ENCODE measurements at places on chromosomes 2 and 18. TPM values are rescaled to one million over a fixed set of nuclear protein-coding genes. Genes with fewer than 3 reads are reported as not detected.

DNA sequence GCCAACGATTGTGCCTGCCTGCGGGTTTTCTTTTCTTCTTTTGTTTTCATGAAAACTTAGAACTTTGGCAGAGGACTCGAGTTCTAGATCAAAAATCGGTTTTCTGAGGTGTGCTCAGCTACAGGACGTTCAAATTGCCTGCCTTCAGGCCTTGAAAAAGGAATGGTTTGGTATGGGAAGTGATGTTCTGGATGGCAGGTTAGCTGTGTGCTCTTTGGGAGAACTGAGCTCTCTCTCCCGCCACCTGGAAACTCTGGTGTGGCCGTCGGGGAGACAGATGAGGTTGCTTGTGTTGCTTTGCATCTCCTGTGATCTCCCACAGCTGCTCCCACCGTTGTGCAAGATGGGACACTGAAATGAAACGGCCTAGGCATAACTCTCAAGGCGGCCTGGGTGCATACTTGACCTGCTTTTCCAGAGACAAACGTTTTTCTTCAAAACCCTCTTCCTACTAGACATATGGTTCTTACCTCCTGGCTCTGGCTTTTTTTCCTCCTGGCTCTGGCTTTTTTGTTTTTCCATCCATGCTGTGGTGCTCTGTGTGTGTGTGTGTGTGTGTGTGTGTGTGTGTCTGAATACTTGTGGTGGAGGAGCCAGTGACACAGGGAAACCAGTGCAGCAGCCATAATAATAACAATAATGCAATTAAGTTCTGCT, 2.0 kb downstream of the FMNL2 start:
- DNase-seq: no peak
- no peaks in the 10 kb centered on the region for H3K36me3 ChIP-seq
- H3K27ac ChIP-seq: peak overlapping the region; percentile 97
- H3K27me3 ChIP-seq: no peaks in the 10 kb centered on the region
- H3K4me1 ChIP-seq: peaks cover 44% of the 10 kb centered on the region

- no peak overlapping the region for H3K27ac ChIP-seq
- no peaks in the 10 kb centered on the region for H3K4me1 ChIP-seq
- H3K27me3 ChIP-seq: no peaks in the 10 kb centered on the region
- H3K36me3 ChIP-seq: peaks cover 4% of the 10 kb centered on the region
- no peak for DNase-seq
- no peak overlapping the region for H3K4me3 ChIP-seq
Observed at GRCh38 chr18:24459772-24460171, 665 bp upstream of the HRH4 start.

- H3K4me1 ChIP-seq: no peaks in the 10 kb centered on the region
- no peak overlapping the region for H3K27ac ChIP-seq
- no peak for DNase-seq
- H3K36me3 ChIP-seq: no peaks in the 10 kb centered on the region
- H3K4me3 ChIP-seq: no peak overlapping the region
Observed at GRCh38 chr2:227608561-227609338, 5.9 kb downstream of the SCYGR3 start.

GRCh38 chr2:14903709-14904374, 271.3 kb downstream of the LRATD1 start:
- H3K36me3 ChIP-seq: no peaks in the 10 kb centered on the region
- no peaks in the 10 kb centered on the region for H3K27me3 ChIP-seq
- no peak overlapping the region for H3K27ac ChIP-seq
- no peaks in the 10 kb centered on the region for H3K4me1 ChIP-seq
- DNase-seq: no peak
- no peak overlapping the region for H3K4me3 ChIP-seq

DNA sequence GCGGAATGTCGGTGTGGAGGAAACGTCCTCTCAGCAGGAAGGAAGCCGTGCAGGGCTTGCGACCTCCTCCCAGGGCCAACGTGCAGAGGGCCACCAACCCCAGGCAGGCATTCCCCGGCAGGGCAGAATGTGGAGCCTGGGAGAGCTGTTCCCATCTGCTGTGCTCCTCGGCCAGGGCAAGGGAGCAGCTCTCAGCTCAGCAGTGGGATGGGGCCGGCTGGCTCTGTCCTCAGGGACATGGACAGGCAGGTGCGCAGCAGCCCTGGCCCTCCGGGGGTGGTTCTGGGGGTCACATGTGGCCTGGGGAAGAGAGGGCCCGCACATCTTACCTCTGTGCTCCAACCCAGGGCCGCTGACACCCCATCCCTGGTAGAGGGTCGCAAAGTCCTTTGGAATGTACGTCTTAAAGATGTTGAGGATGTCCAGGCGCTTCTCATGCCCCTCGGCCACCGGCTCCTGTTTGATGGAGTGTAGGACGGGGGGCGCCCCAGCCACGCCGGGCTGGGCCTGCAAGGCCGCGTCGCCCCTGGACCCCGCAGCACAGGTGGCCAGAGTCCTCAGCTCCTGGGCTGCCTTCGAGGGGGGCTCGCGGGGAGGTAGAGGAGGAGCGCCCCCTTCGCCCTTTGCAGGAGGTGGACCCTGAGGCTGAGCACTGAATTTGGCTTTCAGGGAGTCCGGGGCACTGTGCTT, 116.4 kb downstream of the ZNF516 start:
- no peaks in the 10 kb centered on the region for H3K27me3 ChIP-seq
- peaks cover 8% of the 10 kb centered on the region for H3K4me1 ChIP-seq
- no peak overlapping the region for H3K4me3 ChIP-seq

- no peaks in the 10 kb centered on the region for H3K4me1 ChIP-seq
- H3K27ac ChIP-seq: no peak overlapping the region
- no peaks in the 10 kb centered on the region for H3K27me3 ChIP-seq
- H3K36me3 ChIP-seq: peaks cover 12% of the 10 kb centered on the region
- no peak for DNase-seq
- H3K4me3 ChIP-seq: no peak overlapping the region
Observed at GRCh38 chr2:72949045-72949444, 31.7 kb downstream of the EMX1 start.

- H3K36me3 ChIP-seq: peaks cover 36% of the 10 kb centered on the region
- DNase-seq: no peak
Observed at GRCh38 chr2:101893681-101894381, 97.9 kb upstream of the IL1R2 start.

DNA sequence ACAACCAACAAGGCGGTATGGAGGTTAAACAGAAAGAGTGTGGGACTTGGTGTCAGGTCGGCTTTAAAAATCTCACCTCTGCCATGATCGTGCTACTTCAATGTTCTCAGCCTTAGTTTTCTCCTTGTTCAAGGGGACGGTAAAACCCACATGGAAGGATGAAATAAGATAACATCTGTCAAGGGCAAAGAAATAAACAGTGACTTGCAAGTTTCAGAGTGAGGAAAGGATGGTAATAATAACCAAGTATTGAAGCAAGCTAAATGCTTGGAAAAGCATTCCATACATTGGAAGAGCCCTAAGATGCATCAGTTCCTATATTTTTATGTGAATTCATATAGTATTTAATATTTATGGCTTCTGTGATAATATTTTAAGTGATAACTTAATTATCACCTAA, 29.8 kb upstream of the LMAN1 start:
- peaks cover 17% of the 10 kb centered on the region for H3K27me3 ChIP-seq
- no peaks in the 10 kb centered on the region for H3K36me3 ChIP-seq
- no peak for DNase-seq
- peaks cover 3% of the 10 kb centered on the region for H3K4me1 ChIP-seq
- no peak overlapping the region for H3K4me3 ChIP-seq

GRCh38 chr2:216064014-216064630, 17.5 kb downstream of the PECR start:
- no peak overlapping the region for H3K4me3 ChIP-seq
- H3K4me1 ChIP-seq: peaks cover 4% of the 10 kb centered on the region
- H3K27ac ChIP-seq: no peak overlapping the region
- no peaks in the 10 kb centered on the region for H3K27me3 ChIP-seq
- no peaks in the 10 kb centered on the region for H3K36me3 ChIP-seq
- no peak for DNase-seq

DNA sequence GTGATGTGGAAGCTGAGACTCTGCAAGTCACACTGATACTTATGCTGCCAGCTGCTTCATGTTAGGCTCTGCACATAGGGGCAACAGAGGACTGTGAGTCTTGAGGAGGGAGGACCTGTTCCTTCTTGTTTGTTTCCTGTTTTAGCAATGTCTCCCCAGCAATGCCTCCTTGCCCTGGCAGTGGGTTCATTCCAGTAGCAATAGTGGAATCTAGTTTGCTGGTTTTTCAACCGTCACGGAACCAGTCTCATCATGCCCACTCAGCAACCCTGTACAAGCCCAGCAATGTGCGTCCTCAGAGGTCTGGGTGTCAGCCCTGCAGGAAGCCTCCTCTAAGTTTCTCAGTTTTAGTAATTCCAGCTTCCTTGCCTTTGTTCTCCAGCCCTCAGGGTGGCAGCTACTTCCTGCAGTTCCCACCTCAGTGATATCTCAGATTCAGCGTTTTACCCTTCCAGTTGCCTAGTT, 20.5 kb upstream of the ITGB6 start:
- no peak for DNase-seq
- H3K4me3 ChIP-seq: no peak overlapping the region
- H3K36me3 ChIP-seq: peaks cover 3% of the 10 kb centered on the region

DNA sequence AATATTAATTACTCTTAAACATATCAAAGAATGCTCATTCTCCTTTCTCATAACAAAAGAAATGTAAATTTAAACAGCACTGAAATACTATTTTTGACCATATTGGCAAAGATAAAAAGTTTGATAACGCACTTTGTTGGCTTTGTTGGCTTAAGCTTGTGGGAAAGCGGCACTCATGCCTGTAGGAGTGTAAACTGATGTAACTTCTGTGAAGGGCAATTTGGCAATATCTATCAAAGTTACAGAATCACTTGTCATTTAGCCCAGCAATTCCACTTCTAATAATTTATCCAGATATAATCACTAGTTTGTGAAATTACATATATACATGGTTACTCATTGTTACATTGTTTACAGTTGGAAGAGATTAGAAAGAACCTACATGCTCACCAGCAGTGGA, 311.8 kb upstream of the STON1 start:
- no peaks in the 10 kb centered on the region for H3K4me1 ChIP-seq
- no peak overlapping the region for H3K4me3 ChIP-seq
- DNase-seq: no peak

- no peaks in the 10 kb centered on the region for H3K36me3 ChIP-seq
- no peak overlapping the region for H3K27ac ChIP-seq
- H3K27me3 ChIP-seq: no peaks in the 10 kb centered on the region
- H3K4me1 ChIP-seq: peaks cover 11% of the 10 kb centered on the region
Observed at GRCh38 chr18:11289248-11289647, 139.9 kb upstream of the PIEZO2 start.

GRCh38 chr2:45688479-45689298, 37.2 kb downstream of the PRKCE start:
- H3K4me3 ChIP-seq: no peak overlapping the region
- no peak overlapping the region for H3K27ac ChIP-seq
- no peak for DNase-seq
- H3K27me3 ChIP-seq: no peaks in the 10 kb centered on the region

DNA sequence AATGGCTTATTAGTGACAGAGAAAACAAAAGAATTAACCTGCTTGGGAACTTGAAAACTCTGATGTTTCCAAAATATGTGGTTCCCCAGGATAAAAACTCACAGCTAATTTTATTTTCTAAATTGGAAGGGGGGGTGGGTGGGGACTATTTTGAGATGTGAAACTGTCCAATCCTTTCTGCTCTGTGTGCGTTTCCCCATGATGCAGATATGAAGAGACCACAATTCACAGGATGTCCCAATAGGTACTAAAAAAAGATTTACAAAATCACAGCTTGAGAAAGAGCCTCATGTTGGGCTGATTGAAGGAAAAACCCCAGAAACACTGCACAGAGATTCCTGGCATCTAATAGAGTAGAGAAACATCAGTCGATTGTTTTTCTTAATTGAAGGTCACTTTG, 273.2 kb downstream of the ARHGAP15 start:
- no peak overlapping the region for H3K4me3 ChIP-seq
- DNase-seq: no peak
- H3K36me3 ChIP-seq: no peaks in the 10 kb centered on the region
- H3K4me1 ChIP-seq: peaks cover 16% of the 10 kb centered on the region
- no peak overlapping the region for H3K27ac ChIP-seq
- no peaks in the 10 kb centered on the region for H3K27me3 ChIP-seq

DNA sequence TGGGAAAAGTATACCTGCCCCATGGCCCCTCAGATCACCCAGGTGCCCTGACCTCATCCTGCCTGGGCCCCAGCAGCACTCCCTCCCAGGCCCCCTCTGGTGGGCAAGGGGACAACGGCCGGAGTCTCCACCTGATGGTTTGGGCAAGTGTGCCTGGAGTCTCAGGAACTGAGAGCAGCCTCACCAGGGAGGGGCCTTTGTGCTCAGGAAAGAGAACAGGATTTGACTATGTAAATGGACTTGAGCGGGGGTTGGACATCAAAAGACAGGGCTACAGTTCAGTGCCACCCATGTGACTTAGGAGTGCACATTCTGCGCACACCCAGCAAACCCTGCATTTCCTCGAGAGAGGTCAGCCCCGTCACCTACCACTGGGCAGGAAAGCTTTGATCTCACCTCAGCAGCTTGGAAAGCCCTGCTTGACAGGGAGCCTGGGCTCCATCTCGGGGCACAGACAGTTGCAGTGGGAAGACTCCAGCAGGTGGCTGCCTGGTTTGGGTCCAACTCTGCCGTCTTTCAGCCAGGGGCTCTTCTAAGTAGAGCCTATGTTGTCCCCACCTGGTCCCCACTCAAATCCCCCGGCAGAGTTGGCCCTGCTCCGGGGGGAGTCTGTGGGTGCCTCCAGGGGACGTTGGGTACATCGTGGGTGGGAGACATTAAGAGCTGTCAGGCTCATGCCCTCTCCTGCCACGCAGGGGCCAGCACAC, 3.3 kb downstream of the INPP5D start:
- H3K27me3 ChIP-seq: peaks cover under 1% of the 10 kb centered on the region
- no peak overlapping the region for H3K4me3 ChIP-seq
- H3K4me1 ChIP-seq: peaks cover 9% of the 10 kb centered on the region
- no peaks in the 10 kb centered on the region for H3K36me3 ChIP-seq

GRCh38 chr18:79975985-79976680, 11.7 kb downstream of the HSBP1L1 start:
- no peaks in the 10 kb centered on the region for H3K27me3 ChIP-seq
- DNase-seq: no peak
- H3K36me3 ChIP-seq: peaks cover 18% of the 10 kb centered on the region

DNA sequence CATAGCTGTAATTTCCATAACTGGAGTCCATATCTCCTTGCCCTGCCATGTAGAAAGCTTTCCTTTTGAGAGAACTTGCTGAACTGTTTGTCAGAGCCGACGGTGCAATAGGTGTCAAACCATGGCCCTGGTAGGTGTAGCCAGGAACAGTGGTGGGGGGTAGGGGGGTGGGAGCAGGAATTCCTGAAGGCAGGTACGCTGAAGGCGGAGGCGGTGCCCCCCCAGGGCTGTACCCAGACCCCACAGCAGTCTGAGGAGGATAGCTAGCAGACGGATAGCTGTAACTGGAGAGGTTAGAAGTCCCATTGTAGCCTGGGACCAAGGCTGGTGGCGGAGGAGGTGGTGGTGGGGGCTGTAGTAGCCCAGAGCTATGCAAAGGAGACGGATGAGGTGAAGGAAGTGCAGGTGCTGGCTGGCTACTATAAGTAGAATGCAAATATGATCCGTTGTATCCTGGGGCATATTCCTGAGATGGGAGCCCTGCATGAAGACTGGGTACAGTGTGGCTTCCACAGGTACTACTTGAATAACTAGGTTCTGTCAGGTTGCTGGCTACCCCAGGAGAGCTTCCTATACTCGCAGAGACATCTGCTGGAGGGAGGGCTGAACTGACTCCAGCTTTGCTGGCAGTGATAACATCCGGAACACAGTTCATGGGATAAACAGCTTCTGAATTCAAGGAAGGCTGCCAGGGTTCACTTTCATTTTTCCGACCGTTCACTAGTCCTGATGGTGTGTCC, 124.8 kb downstream of the FIGN start:
- peaks cover 19% of the 10 kb centered on the region for H3K4me1 ChIP-seq
- peaks cover 22% of the 10 kb centered on the region for H3K36me3 ChIP-seq
- no peak overlapping the region for H3K4me3 ChIP-seq
- H3K27me3 ChIP-seq: no peaks in the 10 kb centered on the region

Gene ARHGAP15
- total RNA-seq: 0.42 TPM

Gene ATP5F1A
- 290 TPM for total RNA-seq

Gene STARD6
- not detected for total RNA-seq

Gene SMARCAL1
- 25.8 TPM for total RNA-seq

Gene LRP1B
- 0.65 TPM for total RNA-seq

Measured in chondrocyte (in vitro differentiated cells).